Iris pigment epithelial cell (primary cell): ENCODE measurements at places on chromosomes 16 and 17.

GRCh38 chr17:80065478-80066170 is 29.2 kb downstream of the CCDC40 start:
- no peak for DNase-seq

DNA sequence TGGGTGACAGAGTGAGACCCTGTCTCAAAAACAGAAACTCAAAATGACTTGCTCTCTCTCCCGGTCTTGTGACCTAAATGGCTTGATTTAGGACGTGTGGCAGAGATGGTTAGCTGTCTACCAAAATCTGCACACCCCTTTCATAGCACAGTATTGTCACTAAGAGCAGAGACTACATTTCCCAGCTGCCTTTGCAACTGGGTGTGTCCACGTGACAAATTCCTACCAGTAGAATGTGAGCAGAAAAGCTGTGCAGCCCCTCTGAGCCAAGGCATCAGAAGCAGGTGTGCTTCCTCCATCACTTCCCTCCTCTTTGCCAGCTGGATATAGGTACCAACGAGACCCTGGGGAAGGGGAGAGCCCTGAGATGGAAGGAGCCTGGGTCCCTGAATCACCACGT is 25.5 kb downstream of the GPR142 start:
- DNase-seq = no peak

DNA sequence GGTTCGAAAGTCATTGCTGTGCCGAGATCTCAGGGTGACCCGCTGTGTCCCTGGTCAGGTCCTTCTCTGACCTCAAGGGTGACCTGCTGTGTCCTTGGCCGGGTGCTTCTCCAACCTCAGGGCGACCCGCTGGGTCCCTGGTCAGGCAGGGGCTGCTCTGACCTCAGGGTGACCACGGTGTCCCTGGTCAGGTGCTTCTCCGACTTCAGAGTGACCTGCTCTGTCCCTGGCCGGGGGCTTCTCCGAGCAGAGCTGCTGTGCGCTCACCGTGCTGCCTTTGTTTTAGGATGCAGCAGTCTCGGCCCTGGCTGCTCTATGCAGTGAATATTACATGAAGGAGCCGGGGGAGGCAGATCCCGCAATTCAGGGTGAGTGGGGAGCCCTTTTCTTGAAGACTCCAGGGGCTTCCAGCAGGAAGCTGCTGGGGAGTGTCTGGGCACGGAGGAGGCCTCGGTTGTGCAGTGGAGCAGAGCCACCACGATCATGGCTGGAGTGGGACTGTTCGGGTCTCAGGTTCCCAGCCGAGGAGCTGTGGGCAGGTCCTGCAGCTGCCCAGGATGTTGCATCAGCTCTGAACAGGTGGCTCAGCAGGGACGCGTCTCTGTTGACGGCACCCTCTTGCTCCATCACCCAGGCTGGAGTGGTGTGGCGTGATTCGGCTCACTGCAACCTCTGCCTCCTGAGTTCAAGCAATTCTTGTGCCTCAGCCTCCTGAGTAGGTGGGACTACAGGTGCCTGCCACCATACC is 83.7 kb upstream of the ZNF750 start:
- DNase-seq = no peak

DNA sequence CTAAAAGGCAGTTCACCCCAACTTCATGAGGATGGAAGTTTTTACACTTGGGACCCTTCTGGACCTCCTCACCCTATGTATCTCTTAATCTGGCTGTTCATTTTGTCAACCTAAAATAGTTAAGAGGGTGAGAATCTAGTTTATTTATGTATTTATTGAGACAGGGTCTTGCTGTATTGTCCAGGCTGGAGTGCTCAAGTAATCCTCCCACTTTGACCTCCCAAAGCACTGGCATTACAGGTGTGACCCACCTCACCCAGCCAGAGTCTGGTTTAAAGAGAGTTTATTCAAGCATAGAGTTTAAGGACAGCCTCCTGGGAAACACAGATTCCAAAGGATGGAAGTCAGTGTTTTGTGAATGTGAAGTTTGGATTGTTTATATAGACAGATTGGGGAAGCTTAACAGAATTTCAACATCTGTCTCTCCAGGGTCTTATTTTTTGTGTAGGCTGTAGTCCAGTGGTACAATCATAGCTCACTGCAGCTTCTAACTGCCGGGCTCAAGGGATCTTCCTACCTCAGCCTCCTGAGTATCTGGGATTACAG is 8.0 kb upstream of the APPBP2 start:
- DNase-seq = no peak

- peak; percentile 54 for DNase-seq
Measured at GRCh38 chr16:8905168-8905762, 23.1 kb downstream of the LITAFD start.

DNA sequence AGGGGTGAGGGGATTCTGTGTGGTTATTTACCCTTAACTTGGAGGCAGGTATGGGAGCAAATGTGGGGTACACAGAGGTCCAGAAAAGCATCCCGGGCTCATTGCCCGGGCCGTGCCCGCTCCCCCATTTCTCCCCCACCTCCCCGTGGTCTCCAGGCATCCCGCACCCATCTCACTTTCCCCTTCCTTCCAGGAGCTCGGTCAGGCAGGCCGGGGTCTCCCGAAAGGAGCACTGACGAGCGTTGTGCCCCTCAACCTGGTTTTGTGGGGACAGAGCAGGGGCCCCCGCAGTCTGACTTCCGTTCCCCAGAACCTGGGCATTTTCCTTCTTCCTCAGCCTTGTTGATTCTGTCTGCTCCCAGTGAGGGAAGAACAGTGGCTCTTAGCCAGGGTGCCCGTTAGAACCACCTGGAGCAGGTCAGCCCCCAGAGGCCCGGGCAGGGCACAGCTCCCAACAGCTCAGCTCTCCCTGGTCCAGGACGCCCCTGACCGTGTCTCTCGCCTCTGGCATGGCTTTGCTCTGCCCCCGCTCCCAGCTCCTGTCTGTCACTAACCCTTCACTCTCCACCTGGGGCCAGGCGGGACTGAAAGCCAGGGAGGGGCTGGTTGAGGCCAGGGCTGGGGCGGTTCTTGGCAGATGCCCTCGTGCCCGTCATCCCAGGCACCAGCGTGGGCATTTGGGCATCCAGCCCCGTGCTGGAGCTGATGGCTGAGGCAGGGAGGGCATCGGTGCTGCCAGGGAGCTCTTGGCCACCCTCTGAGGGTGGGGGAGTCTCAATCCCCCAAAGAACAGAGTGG is 12.5 kb upstream of the NUDT16L1 start:
- no peak for DNase-seq

GRCh38 chr17:79814127-79814973 is 17.5 kb upstream of the CBX8 start:
- no peak for DNase-seq

DNA sequence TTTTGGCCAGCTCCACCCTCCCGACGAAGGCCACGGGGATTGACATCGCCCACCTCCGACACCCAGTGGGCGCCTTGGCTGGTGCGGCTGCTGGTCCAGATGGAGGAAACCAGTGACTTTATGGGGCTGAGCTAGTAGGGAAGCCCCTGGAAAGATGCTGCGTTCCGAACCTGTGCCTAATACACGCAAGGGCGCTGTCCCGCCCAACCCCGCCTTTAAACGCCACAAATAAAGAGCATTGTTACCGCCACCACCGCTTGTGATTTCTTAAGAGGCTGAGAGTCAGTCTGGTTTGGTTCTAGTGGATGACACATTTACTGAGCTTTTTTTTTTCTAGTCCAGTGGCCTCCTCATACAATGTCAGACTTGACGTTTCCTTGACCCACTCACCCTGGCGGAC is 107.9 kb downstream of the AATF start:
- DNase-seq = no peak

DNA sequence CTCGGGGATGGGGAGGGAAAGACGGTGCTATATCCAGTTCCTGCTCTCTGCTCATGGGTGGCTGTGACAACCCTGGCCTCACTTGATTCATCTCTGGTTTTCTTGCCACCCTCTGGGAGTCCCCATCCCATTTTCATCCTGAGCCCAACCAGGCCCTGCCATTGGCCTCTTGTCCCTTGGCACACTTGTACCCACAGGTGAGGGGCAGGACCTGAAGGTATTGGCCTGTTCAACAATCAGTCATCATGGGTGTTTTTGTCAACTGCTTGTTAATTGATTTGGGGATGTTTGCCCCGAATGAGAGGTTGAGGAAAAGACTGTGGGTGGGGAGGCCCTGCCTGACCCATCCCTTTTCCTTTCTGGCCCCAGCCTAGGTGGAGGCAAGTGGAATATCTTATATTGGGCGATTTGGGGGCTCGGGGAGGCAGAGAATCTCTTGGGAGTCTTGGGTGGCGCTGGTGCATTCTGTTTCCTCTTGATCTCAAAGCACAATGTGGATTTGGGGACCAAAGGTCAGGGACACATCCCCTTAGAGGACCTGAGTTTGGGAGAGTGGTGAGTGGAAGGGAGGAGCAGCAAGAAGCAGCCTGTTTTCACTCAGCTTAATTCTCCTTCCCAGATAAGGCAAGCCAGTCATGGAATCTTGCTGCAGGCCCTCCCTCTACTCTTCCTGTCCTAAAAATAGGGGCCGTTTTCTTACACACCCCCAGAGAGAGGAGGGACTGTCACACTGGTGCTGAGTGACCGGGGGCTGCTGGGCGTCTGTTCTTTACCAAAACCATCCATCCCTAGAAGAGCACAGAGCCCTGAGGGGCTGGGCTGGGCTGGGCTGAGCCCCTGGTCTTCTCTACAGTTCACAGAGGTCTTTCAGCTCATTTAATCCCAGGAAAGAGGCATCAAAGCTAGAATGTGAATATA is 4.8 kb upstream of the LASP1NB start:
- no peak for DNase-seq

- DNase-seq = no peak
Measured at GRCh38 chr16:86035906-86036305, 136.9 kb downstream of the IRF8 start.

DNA sequence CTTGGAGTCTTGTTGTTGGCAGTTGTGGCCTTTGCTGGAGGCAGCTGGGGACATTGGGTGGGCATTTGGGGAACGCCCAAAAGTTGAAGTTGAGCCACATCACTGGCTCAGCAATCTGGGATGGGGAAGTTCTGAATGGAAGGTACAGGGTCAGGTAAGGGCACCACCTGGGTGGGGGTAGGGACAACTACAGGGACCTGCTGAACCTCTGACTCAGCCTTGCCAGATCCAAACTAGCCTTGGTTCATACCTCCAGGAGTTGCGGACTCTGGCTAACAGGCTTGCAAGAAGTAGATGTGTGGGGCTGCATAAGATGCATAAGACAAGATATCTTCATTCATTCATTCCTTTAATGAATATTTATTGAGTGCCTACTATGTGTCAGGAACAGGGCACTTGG is 16.0 kb downstream of the FMNL1 start:
- DNase-seq = no peak

GRCh38 chr17:8016632-8017424 is 14.4 kb downstream of the GUCY2D start:
- DNase-seq = peak; percentile 42

- DNase-seq = no peak
Measured at GRCh38 chr16:4399001-4399730, 17.2 kb downstream of the CORO7 start.

- DNase-seq = peak; percentile 33
Measured at GRCh38 chr16:56673921-56674320, 4.3 kb downstream of the MT1H start.

- no peak for DNase-seq
Measured at GRCh38 chr17:1108478-1108764, 71.4 kb downstream of the ABR start.

- no peak for DNase-seq
Measured at GRCh38 chr16:22357635-22357971, 16.8 kb downstream of the CDR2 start.

DNA sequence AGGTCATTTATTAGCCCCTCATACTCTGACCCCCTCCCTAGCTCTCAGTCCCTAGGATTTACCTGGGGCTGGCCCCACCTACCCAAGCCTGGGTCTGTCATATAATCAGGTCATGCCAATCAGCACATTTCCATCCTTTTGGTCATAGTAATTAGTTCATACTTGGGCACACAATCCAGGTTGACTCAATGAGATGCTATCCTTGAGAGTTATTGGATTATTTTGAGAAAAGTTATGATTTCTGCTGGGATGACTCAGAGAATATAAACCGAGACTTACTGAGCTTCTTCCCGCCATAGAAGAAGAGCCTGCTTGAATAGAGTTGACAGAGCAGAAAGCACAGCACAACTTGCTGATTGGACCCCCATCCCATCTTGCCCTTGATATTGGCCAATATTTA is 331.5 kb downstream of the CBLN1 start:
- no peak for DNase-seq

- DNase-seq = peak; percentile 9
Measured at GRCh38 chr16:27920391-27920891, 143.1 kb downstream of the GSG1L start.

DNA sequence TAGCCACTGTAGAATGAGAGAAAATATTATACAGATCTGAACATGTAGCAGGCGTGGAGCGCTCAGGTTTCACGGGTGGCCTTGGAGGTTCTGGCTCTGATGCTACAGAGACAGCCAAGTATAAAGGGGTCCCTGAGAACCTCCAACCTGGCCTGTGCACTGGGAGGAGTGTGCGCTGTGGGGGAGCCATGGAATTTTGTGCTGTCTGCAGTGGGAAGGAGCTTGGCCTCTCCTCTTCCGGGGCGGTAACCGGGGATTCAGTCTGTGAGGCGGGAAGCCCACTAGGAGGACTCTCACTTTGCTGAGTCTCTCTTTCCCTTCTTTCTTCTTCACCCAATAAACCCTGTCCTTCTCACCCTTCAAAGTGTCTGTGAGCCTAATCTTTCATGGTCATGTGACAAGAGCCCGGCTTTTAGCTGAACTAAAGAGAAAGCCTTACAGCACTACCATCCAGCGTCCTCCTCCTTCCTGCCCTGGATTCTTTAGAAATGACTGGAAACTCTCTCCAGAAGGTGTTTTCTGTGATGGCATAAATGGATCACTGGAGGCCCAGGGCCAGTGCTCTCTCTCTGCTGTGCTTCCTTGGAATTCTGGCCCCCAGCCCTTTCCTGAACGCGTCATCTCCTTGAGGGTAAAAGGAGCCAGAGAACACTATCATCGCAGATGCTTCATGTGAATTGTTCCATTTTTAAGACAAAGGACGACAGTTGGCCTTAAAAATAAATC is 232.1 kb upstream of the CACNG5 start:
- peak; percentile 39 for DNase-seq

GRCh38 chr16:17476414-17477259 is 5.9 kb upstream of the XYLT1 start:
- DNase-seq = peak; percentile 32

GRCh38 chr17:12627781-12628451 is 37.8 kb upstream of the MYOCD start:
- peak; percentile 94 for DNase-seq

DNA sequence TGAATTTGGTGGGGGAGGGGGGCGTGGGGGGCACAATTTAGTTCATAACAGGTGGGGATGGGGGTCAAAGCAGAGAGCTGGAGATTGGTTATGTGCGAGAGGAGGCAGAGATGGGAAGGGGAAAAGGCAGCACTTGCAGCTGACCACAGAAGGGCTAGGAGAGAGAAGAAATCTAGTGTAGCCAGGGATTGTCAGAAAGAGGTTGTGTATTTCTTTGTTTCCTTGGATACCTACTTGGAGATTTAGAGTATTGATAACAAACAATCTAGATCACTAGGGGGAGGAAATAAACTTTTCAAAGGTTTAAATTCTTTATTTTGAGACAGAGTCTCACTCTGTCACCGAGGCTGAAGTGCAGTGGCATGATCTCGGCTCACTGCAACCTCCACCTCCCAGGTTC is 47.1 kb upstream of the YPEL2 start:
- DNase-seq = no peak

- DNase-seq = peak; percentile 44
Measured at GRCh38 chr16:12271006-12271405, 294.5 kb downstream of the SNX29 start.

- peak; percentile 64 for DNase-seq
Measured at GRCh38 chr17:76547183-76547641, 7.4 kb downstream of the PRCD start.
